ENCODE measurements at places on chromosomes 11 and 22. TPM values are rescaled to one million over a fixed set of nuclear protein-coding genes. Genes with fewer than 3 reads are reported as not detected.

GRCh38 chr22:36588285-36588684 lies 59.3 kb upstream of the EIF3D start:
- DNase-seq, result no peak

GRCh38 chr22:36331306-36331911 lies 56.4 kb downstream of the MYH9 start:
- DNase-seq, result peak; percentile 88

DNA sequence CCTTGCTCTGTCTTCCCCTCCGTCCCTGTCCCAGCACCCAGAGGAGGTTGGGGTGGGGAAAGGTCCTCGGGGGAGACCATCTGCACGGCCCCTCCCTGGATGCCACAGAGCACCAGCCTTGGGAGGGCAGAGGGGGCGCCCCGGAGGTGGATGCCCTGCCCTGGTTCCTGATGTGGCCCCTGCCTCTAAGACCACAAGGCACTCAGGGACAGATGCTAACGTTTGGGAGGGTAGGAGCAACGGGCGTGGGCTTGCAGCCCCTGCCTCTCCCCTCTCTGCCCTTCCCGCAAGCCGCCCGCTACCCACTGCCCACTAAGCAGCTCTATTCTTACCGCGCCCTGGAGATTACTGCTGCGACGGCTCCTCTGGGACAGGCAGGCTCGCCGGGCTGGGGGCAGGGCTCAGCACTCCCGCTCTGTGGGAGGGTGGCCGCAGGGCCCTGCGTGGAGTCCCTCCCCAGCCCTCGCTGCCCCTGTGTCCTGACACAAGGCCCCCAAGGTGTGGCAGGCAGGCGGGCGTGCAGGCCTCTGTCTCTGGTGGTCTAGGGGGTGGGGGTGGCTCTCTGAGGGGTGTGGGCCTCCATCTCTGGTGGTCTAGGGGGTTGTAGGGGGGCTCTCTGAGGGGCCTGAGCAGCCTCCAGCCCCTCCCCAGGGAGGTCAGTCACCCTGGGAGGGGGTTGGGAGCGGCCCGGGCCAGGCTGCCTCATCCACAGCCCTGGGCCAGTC lies 14.9 kb downstream of the BRSK2 start:
- DNase-seq, result no peak

DNA sequence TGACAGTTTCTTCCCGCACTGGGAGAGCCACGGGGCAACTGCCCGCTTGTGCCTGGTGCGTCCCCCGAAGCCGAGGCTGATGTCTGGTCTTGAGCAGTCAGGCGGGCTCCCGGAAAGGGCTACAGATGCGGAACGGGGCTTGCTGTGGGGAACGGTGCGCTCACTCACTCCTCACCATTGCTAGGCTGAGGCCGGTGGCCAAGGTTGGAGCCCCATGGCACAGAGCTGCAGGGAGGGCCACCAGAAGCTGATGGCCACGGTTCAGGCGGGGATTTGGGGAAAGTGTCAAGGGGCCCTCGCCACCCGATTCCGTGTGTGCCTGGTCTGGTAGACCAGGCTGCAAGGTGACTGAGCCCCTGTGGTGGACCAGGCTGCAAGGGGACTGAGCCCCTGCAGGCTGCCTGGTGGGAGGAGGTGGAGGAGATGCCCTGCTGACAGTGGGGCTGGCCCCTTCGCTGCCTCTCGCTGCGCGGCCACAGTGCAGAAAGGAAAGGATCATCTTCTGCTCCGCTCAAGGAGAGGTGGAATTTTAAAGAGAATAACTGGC lies 1315.8 kb downstream of the BRD1 start:
- DNase-seq, result no peak

GRCh38 chr11:19450282-19450681 lies 209.5 kb upstream of the E2F8 start:
- DNase-seq, result no peak

DNA sequence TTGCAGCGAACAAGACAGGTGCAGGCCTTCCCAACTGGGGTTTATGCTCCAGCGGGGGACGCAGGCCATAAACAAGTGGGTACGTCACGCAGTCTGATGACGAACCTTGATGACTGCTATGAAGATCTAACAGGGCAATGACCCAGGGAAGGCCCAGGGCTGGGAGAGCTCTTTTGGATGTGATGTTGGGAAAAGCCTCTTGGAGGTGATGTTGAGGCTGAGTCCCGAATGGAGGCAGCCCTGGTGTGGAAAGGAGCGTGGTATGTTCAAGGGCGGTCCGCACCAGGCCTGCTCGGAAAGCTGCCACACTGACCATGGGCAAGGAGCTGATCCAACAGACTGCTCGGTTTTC lies 5.8 kb downstream of the FADS2 start:
- no peak for DNase-seq

DNA sequence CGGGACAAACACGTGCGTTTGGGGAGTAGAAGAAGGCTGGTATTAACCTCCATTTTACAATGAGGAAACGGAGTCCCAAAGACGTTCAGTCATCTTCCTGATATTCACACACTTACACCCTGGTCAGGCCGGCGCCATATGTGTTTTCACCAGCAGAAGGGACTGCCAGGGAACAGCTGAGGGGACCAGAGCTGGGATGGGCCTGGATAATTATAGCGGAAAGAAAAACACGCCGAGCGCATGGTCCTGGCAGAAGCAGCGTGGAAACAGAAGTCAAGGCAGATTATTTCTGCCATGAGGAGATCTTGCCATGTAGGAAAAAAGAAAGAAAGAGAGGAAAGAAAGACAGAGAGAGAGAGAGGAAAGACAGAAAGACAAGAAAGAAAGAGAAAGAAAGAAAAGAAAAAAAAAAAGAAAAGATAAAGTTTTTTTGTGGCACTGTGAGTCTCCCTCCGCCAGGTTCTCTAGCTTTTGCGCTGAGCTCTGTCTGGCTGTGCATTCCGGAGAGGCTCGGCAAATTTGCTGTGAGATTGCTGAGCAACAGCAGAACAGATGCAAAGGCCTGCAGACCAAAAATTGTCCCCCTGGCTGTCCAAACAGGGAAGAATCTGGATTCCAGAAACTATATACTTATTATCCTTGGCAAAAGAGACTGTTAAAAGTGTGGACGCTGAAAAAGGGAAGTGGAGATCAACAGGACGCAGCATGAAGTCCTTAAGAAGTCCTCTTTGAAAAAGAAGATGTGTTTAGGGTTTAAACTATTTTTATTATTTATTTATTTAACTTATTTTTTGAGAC lies 1.3 kb upstream of the UCP2 start:
- DNase-seq, result no peak

DNA sequence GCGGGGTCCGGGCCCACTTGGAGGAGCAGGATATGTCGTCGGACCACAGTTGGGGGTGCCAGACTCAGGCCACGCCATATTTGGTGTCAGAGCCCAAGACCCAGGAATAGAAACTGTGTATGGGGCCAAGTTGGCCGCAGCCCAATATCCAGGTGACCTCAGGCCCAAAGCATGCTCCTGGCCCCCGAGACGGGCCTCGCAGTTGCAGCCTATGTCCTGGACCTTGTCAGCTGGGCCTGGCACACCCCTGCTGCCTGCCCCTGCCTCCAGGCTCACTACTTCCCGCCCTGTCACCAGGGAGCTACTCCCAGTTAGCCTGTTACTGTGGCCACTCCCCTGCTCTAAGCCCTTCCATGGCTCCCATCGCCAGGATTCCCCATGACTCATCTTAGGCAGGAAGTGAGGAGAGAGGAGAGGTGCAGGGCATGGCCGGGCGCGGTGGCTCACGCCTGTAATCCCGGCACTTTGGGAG lies 23.1 kb downstream of the A4GALT start:
- DNase-seq, result peak; percentile 82

- no peak for DNase-seq
Measured at GRCh38 chr22:23754220-23754919, at the start of gene VPREB3. Gene VPREB3 (minus strand): TSS chr22:23754425. CDS start chr22:23754363, 62 bp downstream.

GRCh38 chr22:32206774-32207758 lies 2.2 kb upstream of the RFPL2 start:
- no peak for DNase-seq

DNA sequence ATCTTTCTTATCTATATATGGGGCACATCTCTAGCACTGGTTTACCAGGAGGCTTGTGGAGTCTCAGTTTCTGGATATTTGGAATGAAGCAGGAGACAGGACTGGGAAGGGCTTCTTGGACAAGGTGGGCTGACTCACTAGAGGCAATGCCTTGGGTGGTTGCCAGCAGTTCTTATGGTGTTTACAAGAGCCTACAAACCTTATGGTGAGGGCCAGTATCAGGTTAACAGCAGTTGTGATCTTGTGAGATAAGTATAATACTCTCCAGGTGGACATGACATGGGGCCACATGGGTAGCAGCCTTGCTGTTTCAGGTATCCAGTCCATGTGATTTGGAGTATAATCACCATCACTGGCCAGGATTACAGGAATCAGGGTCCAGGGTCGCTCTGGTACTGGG lies 10.2 kb downstream of the FUT4 start:
- DNase-seq, result no peak

DNA sequence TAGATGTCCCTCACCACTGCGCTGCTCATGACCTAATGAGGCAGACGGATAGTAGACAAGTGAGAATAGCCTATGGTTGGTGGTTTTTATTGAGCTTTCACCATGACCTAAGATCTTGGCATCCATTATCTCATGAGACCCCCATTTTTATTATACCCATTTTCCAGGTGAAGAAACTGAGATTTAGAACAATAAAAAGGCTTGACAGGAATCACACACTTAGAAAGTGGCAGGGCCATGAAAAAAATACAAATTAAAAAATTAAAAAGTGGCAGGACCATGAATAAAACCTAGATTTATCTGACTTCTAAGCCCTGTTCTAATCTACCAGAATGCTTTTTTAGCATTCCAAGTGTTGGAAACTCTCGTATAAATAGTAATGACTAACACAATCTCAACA lies 1.1 kb downstream of the LRRC55 start:
- no peak for DNase-seq

- no peak for DNase-seq
Measured at GRCh38 chr11:112949781-112950575, 11.2 kb upstream of the NCAM1 start.

GRCh38 chr22:22460635-22461034 lies 47.9 kb downstream of the ZNF280B start:
- DNase-seq, result no peak

- DNase-seq, result no peak
Measured at GRCh38 chr11:74055938-74056337, 47.1 kb upstream of the UCP3 start.

- peak; percentile 88 for DNase-seq
Measured at GRCh38 chr11:94543695-94544645, at the start of gene FUT4. Gene FUT4 (plus strand): TSS chr11:94543921. CDS start chr11:94544134, 213 bp downstream.

GRCh38 chr11:127888386-127888785 lies 699.0 kb downstream of the ETS1 start:
- no peak for DNase-seq

DNA sequence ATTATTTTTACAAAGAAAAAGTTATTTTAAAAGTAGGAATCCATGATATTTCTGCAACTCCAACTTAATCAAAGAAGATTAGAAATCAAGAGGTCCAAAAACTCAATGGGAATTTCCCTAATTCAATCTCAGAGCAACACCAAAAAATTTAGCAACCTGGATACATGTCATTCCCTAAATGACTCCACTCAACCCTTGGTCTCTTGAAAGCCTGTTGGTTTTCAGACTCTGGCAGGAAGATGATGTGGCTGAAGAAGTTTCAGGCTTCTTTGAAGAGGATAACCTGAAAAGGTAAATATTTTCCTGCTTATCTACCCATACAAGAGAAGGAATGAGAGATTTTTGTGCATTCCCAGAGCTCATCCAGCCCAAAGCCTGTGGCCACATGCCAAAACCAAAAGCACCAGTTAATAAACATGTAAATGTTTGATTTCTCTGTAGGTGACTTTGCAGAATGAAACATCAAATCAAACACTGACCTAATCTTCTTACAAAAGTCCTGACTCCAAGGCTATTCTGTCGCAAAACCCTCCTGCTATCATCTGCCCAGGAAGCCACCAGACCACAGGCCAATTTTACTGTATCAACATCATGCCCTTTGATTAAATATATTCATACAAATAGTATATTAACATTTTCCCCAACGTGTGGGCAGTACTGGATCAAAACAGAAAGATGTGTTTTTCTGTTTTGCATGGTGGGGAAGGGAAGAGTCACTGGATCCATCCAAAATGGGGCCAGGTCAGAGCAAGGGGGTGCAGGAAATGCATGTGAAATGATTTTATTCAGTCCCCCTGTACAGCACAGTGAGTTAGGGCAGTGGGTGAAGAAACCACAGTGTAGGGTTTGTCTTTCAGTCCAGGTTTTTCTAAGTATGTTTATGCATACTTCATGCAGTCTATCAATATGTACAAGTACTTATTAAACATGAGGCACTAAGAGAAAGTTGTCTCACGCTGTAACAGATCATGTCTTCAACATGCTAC lies 38.8 kb downstream of the SMCO4 start:
- no peak for DNase-seq

DNA sequence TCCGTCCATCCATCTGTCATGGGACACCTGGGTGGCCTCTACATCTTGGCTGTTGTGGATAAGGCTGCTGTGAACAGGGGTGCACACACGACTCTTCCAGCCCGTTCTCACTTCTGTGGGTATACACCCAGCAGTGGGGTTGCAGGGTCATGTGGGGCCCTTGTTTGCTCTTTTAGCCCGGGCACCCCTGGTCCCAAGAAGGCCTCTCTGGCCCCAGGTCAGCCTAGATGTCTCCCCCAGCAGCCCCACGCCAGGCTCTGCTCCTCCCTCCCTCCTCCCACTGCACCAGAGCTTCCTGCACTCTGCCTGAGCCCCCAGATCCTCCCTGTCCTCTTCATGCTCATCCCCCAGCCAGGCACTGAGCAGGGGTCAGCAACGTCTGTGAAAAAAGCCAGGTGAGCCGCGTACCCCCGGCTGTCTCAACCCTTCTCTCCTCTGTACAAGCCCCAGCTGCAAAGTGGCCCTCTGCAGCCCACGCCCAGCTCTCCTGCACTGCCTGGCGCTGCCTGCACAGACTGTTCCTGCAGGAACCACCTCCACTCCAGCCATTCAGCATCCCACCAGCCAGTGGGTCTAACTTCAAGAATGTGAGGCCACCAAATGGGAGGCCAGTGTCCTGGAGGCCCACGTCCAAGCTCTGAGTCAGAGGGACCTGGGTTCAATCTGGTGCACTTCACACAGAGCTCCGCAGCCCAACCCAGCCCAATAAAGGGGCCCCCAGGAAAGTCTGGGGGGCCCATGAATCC lies 1508.9 kb downstream of the BRD1 start:
- DNase-seq, result no peak

Gene OR9Q2
- total RNA-seq, result not detected

Gene ALDH3B1
- total RNA-seq, result 25.4 TPM

Gene C22orf42
- total RNA-seq, result not detected

Gene TPBGL
- total RNA-seq, result 0.26 TPM

Data from ureter (tissue), 1 donor.